ENCODE measurements at places on chromosomes 11 and 22.

DNA sequence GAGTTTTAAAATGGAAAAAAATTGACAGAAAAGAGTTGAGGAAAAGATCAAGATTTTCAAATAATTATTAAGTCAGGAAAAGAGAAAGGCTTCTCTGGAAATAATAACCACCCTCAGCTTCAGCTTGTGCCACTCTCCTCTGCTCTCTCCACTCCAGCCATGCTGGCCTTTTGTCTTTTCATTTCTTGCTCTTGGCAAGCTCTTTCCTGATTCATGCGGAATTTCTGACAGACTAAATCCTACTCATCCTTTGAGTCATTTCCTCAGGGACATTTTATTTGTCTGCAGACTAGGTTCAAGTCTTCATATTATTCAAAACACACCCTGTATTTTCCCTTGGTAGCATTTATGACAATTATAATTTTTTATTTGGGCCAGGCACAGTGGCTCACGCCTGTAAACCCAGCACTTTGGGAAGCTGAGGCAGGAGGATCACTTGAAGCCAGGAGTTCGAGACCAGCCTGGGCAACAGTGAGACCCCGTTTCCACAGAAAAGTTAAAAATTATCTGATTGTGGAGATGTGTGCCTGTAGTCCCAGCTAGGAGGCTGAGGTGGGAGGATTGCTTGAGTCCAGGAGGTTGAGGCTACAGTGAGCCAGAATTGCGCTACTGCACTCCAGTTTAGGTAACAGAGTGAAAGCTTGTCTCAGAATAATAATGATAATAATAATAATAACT is 7.8 kb upstream of the P4HA3 start:
- no peak for DNase-seq

DNA sequence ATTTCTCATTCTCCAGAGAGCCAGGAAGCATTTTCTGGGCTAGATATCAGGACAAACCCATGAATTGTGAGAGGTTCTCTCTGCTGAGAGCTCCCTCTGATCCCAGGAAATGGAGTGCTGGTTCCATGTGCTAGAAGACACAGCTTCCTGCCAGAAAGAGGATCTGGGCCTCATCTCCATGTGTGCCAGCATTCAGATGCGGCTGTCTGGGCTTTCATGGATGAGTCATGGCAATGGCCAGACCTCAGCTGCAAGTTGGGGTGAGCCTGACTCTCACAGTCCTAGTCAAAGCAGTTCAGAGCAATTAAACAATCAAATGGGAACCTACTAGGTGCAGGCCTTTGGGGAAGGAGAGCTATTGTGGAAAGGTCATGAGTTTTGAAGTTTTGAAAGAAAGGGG is 82.3 kb upstream of the EED start:
- peak; percentile 72 for DNase-seq

DNA sequence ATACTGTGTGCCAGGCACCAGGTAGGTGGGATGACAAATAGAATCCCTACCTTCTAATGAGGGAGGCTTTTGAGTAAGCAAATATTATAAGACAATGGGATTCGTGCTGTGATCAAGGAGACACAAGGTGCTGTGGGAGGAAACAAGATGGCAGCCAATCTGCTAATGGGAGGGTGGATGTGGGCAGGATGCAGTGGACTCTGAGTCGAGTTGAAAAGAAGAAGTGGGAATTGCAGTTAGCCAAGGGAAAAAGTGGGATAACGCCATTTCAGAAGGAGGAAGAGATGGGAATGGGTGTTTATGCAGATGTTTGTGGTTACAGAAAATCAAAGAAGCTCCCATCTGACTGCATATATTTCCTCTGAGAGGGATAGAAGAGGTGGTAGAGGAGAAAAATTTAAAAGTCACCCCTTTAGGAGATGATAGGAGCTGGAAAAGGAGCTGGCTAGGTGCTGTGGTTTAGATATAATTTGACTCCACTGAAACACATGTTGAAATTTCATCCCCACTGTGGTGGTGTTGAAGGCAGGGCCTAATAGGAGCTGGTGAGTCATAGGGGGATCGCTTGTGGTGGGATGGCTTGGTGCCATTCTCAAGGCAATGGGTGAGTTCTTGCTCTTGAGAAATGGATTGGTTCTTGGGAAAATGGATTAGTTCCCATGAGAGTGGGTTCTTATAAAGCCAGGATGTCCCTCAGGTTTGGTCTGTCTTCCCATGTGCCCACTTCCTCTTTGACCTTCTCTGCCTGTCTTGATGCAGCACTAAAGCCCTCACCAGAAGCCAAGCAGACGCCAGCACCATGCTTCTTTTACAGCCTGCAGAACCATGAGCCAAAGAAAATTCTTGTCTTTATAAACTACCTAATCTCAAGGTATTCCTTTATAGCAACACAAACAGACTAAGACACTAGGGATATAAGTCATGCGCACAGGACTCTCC is 30.0 kb upstream of the POU2AF1 start:
- DNase-seq, result no peak

DNA sequence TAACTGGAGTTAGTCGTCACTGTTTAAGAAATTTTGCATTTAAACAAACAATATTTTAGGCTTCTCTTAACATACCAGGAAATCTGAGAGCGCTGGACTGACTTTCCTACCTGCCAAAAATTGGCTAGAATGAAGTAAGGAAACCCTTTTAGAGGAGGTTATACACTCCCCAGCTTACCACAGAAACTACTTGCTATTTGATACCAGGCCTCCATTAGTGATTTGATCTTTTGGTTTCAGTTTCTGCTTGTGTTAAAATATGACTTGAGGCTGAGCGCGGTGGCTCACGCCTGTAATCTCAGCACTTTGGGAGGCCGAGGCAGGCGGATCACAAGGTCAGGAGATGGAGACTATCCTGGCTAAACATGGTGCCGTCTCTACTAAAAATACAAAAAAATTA is 419.9 kb downstream of the LRRC4C start:
- peak; percentile 43 for DNase-seq

DNA sequence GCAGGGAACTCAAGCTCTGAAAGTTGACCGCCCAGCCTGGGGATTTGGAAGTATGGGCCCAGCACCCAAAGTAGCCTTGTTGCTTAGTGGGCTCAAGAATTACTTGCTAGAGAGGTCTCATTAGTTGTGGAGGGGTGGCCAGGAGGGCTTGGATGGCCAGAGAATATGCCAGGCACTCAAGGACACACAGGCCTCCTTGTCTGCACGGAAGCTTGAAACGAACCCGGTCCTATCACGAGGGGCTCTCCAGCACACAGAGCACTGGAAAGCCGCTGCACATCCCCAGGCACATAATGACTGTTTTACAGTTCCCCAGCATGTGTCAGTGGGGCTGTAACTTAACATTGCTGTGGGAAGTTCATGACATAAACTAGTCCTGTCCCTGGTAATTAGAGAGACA is 55.9 kb downstream of the NAT10 start:
- no peak for DNase-seq
